ENCODE measurements at places on chromosomes 6 and 20.

DNA sequence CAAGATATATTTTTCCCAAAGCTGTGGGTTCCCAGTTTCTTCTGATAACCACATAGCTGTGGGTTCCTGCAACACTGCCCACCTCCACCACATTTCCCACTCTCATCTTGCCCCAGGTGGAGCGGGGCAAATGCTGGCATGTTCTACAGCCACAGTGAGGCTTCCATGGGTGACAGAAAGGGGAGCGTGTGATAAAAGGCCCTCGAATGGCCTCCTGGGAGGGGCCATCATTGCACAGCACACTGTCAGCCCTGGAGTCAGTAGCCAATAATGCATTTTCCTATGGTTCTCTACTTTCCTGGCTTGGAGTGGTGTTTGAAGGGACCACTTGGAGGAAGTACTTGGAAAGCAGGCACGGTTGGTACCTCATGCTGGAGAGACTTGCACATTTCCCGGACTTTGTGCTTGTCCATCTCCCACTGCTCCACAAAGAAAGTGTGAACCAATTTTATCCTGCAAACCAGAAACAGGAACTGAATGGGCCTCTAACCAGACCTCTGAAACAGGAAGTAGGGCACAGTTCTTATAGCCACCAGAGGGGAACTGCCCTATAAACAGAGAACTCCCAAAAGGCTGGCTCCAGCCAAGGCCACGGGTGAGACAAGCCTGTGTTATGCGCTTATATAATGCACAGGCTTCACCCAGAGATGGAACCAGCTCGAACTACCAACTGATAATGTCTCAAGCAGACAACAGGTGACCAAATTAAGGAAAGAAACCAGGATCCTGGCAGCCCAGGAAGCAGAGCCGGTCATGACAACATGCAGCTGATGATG lies 8.6 kb downstream of the MAP3K5 start:
- DNase-seq = no peak

- no peak for DNase-seq
Observed at GRCh38 chr20:22744341-22745193, 160.2 kb upstream of the FOXA2 start.

- no peak for DNase-seq
Observed at GRCh38 chr20:57377350-57377749, 13.8 kb upstream of the RBM38 start.

- DNase-seq = no peak
Observed at GRCh38 chr20:58930496-58930895, 50.6 kb upstream of the NELFCD start.
